ENCODE measurements at places on chromosomes 4 and X. TPM values are rescaled to one million over a fixed set of nuclear protein-coding genes. Genes with fewer than 3 reads are reported as not detected.

DNA sequence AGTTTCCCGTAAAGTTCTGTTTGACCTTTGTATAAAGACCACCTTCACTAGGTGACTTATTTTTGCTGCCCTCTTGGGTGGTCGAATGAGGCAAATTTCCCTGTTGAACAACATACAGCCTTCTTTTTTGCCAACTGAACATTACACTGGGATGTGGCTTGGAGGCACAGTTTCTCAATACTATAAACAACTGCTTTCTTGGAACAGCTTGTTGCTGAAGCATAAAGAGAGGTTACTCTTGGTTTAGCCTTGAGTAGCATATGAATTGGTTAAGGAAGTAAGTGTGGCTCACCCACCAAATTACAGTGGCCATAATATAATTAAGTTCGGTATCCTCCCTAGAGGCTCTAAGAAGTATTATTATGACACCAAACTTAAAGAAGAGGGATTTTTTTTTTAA is 40.0 kb downstream of the HHIP start:
- H3K36me3 ChIP-seq = no peaks in the 10 kb centered on the region
- H3K4me3 ChIP-seq = no peak overlapping the region
- H3K27ac ChIP-seq = no peak overlapping the region
- no peak for DNase-seq
- H3K27me3 ChIP-seq = no peaks in the 10 kb centered on the region

GRCh38 chr4:168585168-168586091 is 88.6 kb downstream of the PALLD start:
- no peaks in the 10 kb centered on the region for H3K36me3 ChIP-seq
- H3K27ac ChIP-seq = no peak overlapping the region
- no peaks in the 10 kb centered on the region for H3K27me3 ChIP-seq
- H3K4me1 ChIP-seq = peaks cover 4% of the 10 kb centered on the region
- no peak overlapping the region for H3K4me3 ChIP-seq

DNA sequence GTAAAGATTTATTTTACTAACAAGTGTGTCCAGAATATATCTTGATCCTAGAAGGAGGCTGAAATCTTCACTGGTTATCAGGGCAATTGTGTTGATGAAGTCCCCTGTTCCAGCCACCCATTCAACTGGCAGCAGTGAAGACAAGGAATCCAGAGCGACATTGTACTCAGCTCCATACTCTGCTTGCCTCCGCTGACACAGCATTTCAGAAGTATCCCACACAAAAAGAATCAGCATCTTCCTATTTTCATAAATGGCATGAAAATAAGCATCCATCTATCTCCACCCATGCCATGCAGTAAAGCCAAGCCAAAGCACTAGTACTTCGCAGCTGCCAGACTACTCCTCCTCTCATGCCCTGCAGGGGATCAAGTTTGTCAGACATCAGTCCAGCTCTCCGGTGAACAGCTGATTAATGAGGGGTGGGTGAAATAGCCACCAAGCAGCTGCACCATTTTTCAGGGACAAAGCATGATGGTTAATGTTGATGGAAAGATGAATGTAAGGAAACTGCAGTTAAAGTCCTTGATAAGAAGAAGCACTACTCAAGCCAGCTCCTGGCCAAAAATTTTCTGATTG is 54.0 kb downstream of the COL25A1 start:
- no peak overlapping the region for H3K27ac ChIP-seq
- no peaks in the 10 kb centered on the region for H3K36me3 ChIP-seq
- no peaks in the 10 kb centered on the region for H3K27me3 ChIP-seq

LDB2 gene
- 79.3 TPM for total RNA-seq

GRCh38 chr4:144649646-144650045 is 3.7 kb downstream of the HHIP start:
- H3K4me3 ChIP-seq = no peak overlapping the region
- H3K27ac ChIP-seq = no peak overlapping the region
- no peak for DNase-seq
- H3K27me3 ChIP-seq = peaks cover 20% of the 10 kb centered on the region
- H3K36me3 ChIP-seq = no peaks in the 10 kb centered on the region

TCEAL4 gene
- total RNA-seq = 115 TPM

HS3ST1 gene
- total RNA-seq = 7.7 TPM

DNA sequence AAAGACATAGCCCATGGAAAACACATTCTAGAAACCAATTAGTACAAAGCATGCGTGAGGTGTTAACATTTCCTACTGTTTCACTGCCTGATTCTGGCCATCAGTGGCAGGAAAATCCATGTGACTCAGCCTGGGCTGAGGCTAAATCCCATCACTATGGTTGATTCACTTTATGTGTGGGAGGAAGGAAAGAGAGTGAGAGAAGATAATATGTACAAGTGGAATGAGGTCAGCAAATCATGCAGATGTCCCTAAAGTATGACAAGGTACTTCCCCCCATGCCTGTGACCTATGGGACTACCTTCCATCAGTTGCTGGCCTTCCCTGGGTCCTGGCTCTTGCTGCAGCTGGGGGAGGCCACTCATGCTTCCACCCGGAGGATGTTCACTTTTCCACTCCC is 64.2 kb upstream of the MAP3K15 start:
- no peaks in the 10 kb centered on the region for H3K36me3 ChIP-seq
- DNase-seq = no peak
- H3K4me3 ChIP-seq = no peak overlapping the region
- peaks cover 2% of the 10 kb centered on the region for H3K27me3 ChIP-seq
- no peaks in the 10 kb centered on the region for H3K4me1 ChIP-seq

- DNase-seq = peak; percentile 71
- H3K4me1 ChIP-seq = no peaks in the 10 kb centered on the region
- H3K27me3 ChIP-seq = no peaks in the 10 kb centered on the region
- H3K4me3 ChIP-seq = no peak overlapping the region
Measured at GRCh38 chr4:173247321-173247720, 78.7 kb downstream of the GALNT7 start.

GRCh38 chrX:38166478-38167083 is 54.1 kb downstream of the SRPX start:
- peaks cover 10% of the 10 kb centered on the region for H3K27me3 ChIP-seq
- H3K4me1 ChIP-seq = no peaks in the 10 kb centered on the region
- no peak overlapping the region for H3K4me3 ChIP-seq
- DNase-seq = peak; percentile 14
- no peaks in the 10 kb centered on the region for H3K36me3 ChIP-seq
- no peak overlapping the region for H3K27ac ChIP-seq

APLN gene
- total RNA-seq = 4.7 TPM
